NB4 (cell line): ENCODE measurements at places on chromosomes 4 and X.

- DNase-seq, result no peak
Observed at GRCh38 chr4:102843938-102844337, 16.6 kb upstream of the UBE2D3 start.

DNA sequence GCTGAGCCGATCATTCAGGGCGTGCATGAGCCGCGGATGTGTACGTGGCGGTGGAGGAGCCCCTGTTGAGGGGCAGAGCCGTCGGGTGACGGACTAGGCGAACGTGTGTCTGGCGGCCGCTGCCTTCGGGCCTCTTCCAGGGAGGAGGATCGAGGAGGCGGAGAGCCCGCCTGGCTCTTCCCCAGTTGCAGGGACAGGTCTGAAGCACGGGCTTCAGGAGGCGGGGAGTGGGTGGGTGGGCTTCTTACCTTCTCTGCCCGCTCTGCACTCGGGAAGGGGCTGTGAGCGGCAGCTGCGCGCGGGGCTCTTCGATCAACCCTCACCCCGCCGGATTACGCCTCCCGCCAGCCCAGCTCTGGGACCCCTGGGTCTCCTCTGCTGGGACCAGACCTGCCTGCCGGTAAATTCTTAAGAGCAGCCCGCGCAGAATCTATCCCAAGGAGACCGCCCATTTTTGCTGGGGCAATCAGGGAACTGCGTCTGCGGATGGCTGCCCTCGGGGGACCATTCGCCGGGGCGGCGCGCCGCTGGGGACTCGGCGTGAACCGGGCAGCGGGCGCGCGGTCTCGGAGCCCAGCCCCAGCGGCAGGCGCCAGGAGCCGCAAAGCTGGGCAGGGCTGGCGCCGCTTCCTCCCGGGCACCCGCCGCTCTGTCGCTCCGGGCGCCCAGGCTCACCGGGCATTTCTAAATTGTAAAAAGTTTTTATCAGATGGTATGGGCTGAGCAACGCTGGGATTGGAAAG, 4.9 kb downstream of the PLAC8 start:
- peak; percentile 87 for DNase-seq

- DNase-seq, result peak; percentile 51
Observed at GRCh38 chr4:22237155-22237751, 278.6 kb downstream of the ADGRA3 start.

DNA sequence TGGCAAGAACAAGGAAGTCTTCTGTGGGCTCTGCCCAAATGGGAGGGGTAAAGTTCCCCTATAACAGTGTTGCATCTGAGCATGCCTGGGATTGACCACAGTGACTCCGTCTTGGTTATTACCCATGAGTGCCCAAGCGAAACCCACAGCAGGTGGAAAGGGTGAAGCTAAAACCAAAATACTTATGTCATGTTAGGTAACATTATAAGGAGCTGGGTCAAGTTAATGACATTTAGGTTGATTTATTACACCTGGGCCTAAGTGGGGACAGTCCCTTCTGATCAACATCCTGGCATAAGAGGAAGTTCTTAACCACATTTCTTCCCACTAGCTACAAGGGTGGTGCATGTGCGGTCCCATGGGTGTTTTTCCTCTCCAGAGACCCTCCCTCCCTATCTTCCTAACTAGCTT, 1.3 kb upstream of the ZNF732 start:
- DNase-seq, result peak; percentile 95

DNA sequence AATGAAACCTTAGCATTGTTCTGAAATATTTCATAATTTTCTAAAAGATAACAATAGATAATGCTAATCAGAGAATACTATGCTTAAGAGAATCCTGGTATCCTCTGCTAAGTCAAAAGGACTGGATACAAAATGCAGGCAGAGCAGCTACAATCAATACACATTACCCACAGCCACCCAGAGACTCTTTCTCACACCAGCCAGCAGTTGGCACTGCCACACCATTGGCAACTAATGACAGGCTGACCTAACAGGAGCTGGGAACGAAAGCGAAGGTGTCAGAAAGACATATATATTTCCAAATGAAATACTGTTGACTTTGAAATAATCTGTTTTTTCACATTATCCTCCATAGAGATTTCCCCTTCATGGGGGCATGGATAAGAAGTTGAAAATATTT, 122.6 kb upstream of the PLAC1 start:
- no peak for DNase-seq

DNA sequence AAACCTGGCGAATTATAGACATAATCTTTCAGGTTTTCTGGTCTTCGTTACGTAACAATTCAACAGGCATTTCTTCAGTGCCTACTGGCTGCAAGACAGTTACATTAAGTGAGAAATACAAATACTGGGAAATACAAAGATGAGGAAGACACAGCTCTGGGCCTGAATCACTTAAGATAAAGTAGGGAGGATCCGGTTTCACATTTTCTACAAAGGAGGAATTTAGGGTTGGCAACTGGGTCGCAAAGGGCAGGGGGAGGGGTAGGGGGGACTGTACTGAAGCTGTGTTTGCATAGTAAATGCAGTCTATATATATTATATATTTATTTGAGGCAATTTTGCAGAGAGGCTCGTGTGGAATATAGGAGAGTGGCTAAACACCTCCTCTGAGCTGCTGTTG, 107.4 kb downstream of the MAML3 start:
- peak; percentile 40 for DNase-seq

DNA sequence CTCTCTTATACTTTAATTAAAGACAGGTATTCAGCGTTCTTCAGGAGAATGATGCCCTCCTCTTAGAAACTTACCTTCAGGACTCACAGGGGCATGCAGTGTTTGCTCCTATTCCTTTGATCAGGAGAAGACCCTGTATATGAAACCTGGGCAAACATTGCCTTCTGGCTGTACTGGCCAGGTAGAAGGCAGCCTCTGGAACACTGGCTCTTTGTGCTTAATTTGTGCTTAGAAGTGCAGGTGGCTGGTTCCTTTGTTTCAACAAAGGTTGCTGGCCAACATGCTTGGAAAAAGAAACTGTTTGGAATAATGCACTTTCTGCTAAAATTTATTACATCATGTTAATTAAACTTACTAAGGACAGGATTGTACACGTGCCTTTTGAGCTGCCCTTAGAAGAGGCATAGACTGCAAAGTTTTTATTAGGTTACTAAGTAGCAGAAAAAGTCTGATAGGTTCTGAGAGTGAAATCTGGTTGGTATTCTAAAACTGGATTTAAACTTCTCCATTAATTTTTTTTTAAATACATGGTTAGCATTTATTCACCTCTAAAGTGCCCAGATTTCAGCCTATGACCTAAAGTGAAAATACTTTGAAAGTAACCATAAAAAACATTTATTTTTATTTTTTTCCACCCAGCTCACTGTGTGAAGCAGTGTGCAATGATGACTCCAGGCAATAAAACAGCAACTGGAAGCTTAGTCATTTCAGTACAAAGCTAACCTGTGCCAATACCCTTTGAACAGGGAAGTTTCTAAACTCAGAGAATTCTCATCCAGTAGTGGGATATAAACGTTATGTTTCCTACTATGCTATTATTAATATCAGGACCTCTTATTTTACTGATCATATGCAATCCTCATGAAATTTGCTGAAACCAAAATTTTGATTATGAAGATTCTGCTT, 11.3 kb downstream of the RASSF6 start:
- DNase-seq, result no peak

- DNase-seq, result no peak
Observed at GRCh38 chr4:7135389-7135746, 57.0 kb upstream of the SORCS2 start.

DNA sequence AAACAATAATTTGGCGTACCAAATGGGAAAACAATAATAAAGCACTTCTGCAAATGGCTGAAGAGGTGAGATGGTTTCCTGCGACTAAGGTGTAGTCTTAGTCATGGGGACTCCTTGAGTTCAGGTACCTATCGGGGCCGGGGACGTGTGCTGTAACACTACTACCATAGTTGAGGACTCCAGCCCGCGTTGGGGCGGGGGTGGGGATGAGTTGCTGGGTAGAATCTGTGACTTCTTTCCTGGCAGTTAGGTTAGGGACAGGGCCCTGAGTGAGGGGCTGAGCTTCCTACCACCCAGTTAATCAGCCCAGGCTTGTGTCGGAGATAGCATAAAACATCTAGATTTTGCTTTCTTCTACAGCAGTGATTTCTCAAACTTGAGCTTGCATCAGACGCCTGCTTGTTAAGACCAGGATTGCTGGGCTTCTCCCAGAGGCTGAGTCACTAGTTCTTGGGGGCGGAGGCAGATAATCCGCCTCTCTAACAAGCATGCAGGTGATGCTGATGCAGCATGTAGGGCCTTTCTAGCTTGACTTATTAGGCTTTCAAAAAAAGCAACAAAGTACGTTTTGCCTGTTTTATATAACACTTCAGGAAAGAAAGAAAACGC, 30.2 kb downstream of the RBBP7 start:
- peak; percentile 32 for DNase-seq

DNA sequence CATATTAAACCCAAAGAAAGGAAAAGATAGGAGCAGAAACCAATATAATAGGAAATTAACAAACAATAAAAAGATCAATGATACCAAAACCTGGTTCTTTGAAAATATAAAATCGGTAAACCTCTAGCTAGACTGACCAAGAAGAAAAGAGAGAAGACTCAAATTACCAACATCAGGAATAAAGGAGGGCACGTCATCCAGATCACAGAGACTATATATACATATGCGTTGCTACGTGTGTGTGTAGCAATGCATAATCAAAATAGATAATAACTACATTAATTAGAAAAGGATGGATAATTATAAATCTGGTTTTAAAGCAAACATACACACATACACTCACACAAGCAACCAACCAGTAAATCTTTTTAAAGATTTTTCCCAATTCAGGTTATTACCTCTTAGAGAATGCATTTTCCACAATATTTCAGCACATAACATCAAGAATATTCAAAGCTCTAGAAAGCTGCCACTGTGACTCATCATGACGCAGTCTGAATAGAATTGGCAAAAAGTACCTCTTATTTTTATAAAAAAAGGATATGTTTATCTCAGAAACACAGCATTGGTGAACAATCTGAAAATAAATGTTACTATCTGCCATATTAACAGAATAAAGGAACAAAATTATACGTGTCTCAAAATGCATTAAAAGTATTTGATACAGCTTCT, 41.4 kb upstream of the USP9X start:
- DNase-seq, result no peak

DNA sequence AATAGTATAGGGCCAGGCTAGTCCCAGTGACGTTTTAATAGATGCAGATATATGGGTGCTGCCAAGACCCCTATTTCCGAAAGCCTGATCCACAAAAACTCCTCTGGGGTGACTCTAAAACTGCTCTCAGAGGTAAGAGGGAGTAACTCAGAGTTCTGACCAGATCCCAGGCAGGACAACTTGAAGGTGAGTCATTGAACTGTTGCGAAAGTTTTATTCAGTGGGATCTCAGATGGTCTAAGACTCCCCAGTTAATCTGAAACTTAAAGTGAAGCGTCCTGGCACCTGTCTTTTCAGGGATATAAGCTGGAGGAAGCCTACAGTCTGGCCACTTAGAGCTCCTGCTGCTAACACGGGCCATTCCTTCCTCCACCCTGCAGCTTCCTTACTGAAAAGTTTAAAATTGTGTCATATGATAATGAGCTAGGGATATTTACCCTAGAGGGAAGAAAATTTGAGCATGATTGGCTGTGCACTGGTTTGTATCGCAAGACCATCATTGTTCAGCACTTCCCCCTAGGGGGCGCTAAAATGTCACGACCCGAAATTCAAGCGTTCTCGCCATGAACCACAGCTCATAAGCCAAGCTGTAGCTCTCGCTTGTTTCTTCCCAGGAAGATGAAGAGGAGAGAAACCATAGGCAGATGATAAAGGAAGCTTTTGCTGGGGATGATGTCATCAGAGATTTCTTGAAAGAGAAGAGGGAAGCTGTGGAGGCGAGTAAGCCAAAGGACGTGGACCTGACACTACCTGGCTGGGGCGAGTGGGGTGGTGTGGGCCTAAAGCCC, 19.5 kb downstream of the UTP14A start:
- peak; percentile 84 for DNase-seq

GRCh38 chrX:1535241-1536041, 1.5 kb downstream of the P2RY8 start:
- DNase-seq, result peak; percentile 64

DNA sequence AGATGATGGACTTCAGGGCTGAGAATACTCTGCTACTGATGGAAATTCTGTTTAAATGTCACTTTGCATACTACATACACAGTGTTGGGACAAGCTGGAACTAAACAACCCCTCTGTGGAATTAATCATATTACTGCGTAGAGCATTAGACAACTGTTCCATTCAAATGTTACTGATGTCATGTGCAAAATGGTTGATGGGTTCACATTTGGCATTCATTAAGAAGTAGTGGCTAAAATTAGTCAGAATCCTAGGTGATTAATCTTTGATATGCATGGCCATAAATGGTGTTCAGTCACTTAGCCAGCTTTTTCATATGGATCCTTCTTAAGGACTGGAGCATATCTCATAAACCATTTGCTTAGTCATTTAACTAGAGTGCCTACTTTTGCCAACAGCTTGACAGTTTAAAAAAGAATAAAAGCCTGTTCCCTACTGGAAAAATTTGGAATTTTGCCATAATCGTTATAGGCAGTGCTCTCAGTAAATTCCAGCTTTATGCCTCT, 105.2 kb downstream of the RNF150 start:
- no peak for DNase-seq

DNA sequence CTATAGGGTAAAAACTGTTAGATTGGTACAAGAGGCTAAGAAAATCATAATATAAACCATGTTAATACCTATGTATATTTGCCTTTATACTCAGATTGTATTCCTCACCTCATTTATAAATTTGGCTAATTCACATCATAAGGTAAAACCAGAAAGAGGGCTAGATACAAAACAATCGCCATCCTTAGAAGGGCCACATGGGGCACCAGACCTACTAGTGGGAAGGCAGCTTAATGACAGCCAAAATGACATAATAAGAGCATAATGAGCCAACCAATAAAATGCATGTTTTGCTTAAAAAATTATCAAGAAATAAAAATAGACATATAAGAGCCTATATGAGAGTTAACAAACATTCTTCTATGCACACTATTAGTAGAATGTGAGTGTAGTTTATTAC, 107.3 kb upstream of the PRDX4 start:
- DNase-seq, result no peak

DNA sequence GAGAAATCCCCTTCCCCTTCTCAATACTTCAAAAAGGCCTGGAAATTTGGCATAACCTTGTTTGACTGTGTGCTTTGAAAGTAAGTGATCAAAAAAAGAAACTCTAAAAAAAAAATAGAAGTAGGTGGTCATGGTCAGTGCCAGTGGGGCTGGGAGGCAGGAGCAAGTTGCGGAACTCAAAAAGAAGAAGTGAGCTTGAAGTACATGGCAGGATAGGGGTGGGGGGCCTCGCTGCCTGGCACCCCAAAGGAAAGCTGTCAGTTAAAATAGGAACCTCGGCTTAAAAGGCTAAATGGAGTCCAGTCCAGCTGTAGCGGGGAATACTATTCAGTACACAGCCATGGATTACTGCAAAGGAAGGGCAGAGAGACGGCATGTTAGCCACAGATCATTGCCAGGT, 12.2 kb upstream of the NKRF start:
- peak; percentile 32 for DNase-seq
